ENCODE measurements at places on chromosomes 6 and 20. TPM values are rescaled to one million over a fixed set of nuclear protein-coding genes. Genes with fewer than 3 reads are reported as not detected.
A peak's percentile ranks its signal among the peaks of the same experiment; 100 is the strongest.

DOK5 gene
- 5.4 TPM for total RNA-seq

DNA sequence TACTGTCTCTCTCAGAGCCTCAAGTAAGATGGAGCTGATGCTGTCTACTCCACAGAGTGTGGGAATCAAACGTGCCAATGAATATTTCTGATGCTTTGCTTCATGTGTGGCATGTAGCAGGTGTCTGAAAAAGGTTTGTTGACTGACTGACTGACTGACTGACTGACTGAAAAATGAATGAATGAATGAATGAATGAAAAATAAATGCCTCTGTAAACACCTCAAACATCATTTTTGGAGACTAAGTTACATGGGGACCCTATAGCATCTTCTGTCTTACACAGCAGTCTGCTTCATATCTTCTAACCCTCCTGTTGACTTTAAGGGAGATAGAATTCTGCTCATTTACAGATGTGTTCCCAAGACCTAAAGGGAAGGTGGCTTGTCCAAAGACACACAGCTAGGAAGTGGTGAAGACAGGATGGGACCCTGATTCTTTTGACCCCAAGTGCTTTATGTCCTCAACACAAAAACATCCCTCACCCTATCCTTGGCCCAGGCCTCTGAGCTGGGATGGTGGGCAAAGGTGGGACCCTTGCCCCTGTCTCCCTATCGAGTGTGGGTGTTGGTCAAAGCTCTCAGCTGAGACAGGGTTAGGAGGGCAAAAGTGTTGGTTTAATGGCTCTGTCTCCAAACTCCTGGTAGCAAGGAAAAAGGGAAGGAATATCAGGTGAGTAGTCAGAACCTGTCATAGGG, 104.4 kb downstream of the TOX2 start:
- H3K27me3 ChIP-seq: no peaks in the 10 kb centered on the region
- H3K36me3 ChIP-seq: no peaks in the 10 kb centered on the region
- no peak overlapping the region for H3K4me3 ChIP-seq
- no peaks in the 10 kb centered on the region for H3K4me1 ChIP-seq

DNA sequence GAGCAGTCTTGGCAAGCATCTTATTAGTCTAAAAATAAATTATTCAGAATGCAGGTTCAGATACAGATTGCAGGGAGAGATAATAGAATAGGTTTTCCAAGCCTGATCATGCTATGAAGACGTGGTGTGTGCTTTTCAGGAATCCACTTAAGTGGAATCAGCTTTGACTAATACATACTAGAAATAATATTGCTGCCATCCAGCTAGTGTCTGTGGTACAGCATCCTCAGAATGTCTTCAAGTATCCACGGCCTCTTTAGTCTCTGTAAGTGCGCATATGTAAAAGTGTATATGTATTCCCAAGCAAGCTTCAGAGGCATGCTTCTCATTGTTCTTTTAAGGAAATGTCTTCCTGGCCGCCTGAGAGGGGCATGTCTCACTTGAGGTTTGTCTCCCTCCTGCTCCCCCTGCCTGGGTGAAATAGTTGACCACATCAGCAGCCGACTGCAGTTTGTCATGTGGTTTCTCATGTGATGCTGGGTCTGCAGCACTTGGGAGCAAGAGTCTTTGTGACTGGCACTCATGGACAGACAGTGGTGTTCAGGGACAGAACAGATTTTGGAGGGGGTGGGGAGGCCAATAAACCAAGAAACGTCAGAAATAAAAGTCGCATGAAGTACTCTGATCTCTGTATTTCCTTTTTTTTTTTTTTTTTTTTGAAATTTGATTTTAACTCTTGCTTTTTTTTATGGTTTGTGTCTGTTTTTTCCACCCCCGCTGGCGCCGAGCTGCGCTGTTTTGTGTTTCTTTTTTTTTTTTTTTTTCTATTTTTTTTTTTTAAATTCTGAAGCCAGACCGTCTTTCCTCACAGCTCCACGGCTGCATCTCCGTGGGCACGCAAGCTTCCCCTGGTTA, 150.8 kb downstream of the PRL start:
- H3K36me3 ChIP-seq: no peaks in the 10 kb centered on the region
- H3K27me3 ChIP-seq: no peaks in the 10 kb centered on the region

GRCh38 chr20:55677011-55677410, 328.3 kb downstream of the CBLN4 start:
- no peak overlapping the region for H3K4me3 ChIP-seq
- no peaks in the 10 kb centered on the region for H3K4me1 ChIP-seq
- H3K36me3 ChIP-seq: no peaks in the 10 kb centered on the region
- H3K27ac ChIP-seq: no peak overlapping the region
- no peaks in the 10 kb centered on the region for H3K27me3 ChIP-seq

CCN5 gene
- 3.1 TPM for total RNA-seq

UFL1 gene
- 27.5 TPM for total RNA-seq

ZSCAN9 gene
- total RNA-seq: 15.6 TPM

SYCP2L gene
- total RNA-seq: 1.5 TPM

- H3K4me3 ChIP-seq: no peak overlapping the region
- H3K27me3 ChIP-seq: no peaks in the 10 kb centered on the region
- H3K36me3 ChIP-seq: no peaks in the 10 kb centered on the region
- H3K4me1 ChIP-seq: peaks cover 19% of the 10 kb centered on the region
Observed at GRCh38 chr6:14290772-14291330, 173.3 kb downstream of the CD83 start.

CNR1 gene
- 4.8 TPM for total RNA-seq

ECT2L gene
- 0.13 TPM for total RNA-seq

FAM184A gene
- 3.4 TPM for total RNA-seq

DNA sequence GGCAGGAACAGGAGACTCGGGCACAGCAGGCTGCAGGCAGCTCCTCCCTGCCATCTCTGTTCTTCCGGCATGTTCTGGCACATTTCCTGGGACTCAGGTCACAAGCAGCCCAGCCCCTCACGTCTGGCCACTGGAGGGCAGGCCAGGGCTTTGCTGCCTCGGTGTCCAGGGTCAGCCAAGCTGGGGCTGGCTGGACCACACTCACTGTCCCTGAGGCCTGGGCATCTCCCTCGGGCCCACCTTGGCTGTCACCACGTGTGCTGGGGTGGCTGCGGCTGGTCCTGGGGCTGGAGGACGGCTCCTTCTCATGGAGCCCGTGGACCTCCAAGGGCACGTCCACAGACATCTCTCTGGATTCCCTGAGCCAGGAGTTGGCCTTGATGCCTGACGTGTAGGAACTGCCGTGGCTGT, 18.5 kb downstream of the FRMD1 start:
- H3K27ac ChIP-seq: no peak overlapping the region
- no peak overlapping the region for H3K4me3 ChIP-seq
- DNase-seq: peak; percentile 76
- H3K36me3 ChIP-seq: no peaks in the 10 kb centered on the region

NKAIN2 gene
- total RNA-seq: 1.8 TPM

LST1 gene
- 31.5 TPM for total RNA-seq

Data from kidney (tissue), 22 donors.